ENCODE measurements at places on chromosomes 11 and 22. TPM values are rescaled to one million over a fixed set of nuclear protein-coding genes. Genes with fewer than 3 reads are reported as not detected.

Gene TIMM8B
- 62.1 TPM for total RNA-seq

Gene OR52I1
- total RNA-seq: not detected

Gene SEC14L6
- total RNA-seq: not detected

Gene IGLL5
- not detected for total RNA-seq

DNA sequence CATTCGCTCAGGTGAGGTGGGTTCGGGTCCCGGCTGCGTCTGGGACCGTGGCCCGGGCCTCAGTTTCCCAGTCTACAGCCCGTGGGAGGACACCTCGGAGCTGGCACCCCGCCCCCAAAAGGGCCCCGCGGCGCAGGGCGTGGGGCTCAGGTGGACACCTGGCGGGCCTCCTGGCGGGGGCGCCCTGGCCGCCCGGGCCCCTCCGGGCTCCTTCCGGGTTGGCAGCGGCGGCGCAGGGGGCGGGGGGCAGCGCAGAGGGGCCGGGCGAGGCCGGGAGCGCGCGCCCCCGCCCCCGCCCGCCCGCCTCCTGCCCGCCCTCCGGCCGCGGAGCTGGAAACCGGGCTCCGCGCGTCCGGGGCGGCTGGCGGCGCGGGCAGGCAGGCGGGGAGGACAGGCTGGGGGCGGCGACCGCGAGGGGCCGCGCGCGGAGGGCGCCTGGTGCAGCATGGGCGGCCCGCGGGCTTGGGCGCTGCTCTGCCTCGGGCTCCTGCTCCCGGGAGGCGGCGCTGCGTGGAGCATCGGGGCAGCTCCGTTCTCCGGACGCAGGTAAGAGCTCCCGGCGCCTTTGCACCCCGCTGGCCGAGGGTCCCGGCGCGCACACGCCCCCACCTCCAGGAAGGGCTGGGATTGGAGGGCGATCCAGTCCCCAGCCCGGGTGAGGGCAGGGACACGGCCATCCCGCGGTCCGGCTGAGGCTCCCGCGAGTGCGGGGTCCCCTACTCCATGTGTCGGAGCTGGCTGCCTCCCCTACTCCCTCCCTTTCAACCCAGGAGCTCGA, at the start of gene EMID1:
EMID1 (plus strand) TSS at position 303 of the 778 bp plus-strand sequence; CDS start at position 446, 143 bp downstream.
- H3K36me3 ChIP-seq: no peaks in the 10 kb centered on the region
- peaks cover 18% of the 10 kb centered on the region for H3K4me1 ChIP-seq
- H3K4me3 ChIP-seq: peak within 1 kb of the TSS; percentile 82
- H3K27me3 ChIP-seq: no peaks in the 10 kb centered on the region

- H3K36me3 ChIP-seq: no peaks in the 10 kb centered on the region
- H3K4me1 ChIP-seq: peaks cover 15% of the 10 kb centered on the region
Observed at GRCh38 chr22:27972732-27973698, 54.0 kb upstream of the PITPNB start.

DNA sequence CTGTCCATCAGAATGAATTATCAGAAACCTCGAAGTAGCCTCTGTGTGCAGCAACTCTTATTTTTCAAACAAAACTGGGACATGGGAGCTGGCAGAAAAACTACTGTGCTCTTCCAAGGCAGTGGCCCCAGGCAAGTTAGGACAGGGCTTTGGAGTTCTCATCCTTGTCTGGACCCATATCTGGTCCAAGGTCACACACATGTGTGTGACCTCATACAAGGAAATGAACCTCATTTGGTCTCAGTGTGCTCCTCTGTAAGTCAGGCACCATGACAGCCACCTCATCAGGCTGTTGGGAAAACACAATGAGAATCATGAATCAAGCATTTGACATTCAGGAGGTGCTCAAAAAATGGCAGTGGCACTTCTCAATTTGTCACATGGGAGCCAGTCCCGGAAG, 25.8 kb downstream of the LARGE1 start:
- no peak overlapping the region for H3K27ac ChIP-seq
- H3K36me3 ChIP-seq: no peaks in the 10 kb centered on the region
- no peak for DNase-seq
- H3K4me1 ChIP-seq: no peaks in the 10 kb centered on the region

DNA sequence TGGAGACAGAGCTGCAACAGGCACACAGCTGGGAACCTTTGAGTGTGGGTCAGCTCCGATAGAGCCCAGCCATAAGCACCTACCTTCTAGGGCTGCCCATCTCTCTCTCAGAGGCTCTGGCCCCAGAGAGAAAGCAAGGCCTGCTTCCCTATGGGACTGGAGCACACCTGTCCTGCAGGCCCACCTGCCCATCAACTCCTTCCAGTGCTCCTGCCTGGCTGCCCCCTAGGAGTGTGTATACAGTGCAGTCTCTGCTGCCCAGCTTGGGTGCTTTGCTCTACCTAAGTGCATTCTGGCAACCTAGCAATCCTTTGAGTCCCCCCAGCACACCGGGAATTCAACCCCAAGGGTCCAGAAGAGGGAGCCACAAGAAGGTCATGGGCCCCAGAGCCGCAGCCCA, 21.0 kb downstream of the OR8G5 start:
- no peak overlapping the region for H3K27ac ChIP-seq
- H3K4me1 ChIP-seq: no peaks in the 10 kb centered on the region
- no peak overlapping the region for H3K4me3 ChIP-seq
- no peaks in the 10 kb centered on the region for H3K27me3 ChIP-seq
- H3K36me3 ChIP-seq: no peaks in the 10 kb centered on the region
- no peak for DNase-seq

DNA sequence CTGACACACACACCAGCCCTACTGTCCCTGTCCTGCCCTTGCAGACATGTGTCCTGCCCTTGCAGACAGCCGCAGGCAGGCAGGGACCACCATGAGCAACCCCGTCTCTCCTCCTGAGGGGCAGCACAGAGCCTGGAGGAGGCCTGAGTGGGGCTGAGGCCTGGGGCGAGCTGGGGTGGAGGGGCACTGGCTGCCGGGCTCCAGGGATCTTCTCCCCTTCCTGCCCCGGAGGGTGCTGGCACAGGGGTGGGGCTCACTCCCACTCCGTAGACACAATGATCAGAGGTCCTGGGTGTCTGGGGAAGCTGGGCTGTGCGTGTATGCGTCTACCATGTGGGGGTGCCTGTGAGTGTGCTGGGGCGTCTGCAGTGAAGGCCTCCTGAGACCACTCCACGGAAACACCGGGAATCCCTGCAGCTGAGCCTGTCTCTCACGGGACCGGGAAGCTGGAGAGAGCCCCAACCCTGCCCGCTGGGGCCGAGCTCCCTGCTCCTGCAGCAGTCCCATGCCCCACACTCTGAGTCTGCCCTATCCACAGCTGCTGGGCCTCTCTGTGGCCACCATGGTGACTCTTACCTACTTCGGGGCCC, 588 bp downstream of the TSPAN32 start:
- H3K4me3 ChIP-seq: no peak overlapping the region
- DNase-seq: no peak
- H3K4me1 ChIP-seq: no peaks in the 10 kb centered on the region
- H3K36me3 ChIP-seq: no peaks in the 10 kb centered on the region
- H3K27me3 ChIP-seq: no peaks in the 10 kb centered on the region
- no peak overlapping the region for H3K27ac ChIP-seq

- no peak for DNase-seq
- H3K27ac ChIP-seq: no peak overlapping the region
- no peaks in the 10 kb centered on the region for H3K27me3 ChIP-seq
- no peaks in the 10 kb centered on the region for H3K36me3 ChIP-seq
- no peak overlapping the region for H3K4me3 ChIP-seq
Observed at GRCh38 chr22:46620588-46621242, 529 bp downstream of the GRAMD4 start.

Gene WNT11
- total RNA-seq: 1.9 TPM

DNA sequence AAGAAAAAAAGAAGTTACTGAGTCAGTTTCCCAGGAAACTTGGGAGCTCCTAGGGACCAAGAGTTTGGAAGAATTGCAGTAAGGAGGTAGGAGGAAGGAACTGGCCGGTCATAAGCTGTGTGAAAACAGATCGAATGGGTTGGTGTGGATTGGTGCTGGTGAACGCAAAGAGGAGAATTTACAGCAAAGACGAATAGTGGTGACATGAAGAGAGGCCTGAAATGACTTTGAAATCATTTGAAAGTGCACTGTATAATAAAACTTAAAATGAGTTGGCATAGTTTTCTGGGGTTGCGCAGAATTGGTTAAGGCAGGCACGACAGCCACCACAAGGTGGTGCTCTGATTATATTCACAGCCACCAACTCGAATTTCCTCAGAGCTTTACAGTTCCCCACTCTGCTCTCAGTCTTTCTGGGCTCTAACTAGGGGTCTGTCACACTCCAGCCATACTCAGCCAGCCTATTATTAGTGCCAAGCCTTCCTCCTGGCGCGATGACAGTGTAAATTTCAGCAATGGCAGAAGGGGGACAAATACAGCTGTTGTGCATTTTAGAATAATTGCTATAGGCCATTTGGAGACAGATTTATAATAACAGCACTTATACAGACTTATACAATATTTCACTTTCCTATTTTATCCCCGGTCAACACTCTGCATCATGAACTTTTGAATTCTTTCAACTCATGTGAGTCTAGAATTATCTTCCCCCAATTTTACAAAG, 8.3 kb upstream of the HTR3B start:
- peak; percentile 10 for DNase-seq
- no peaks in the 10 kb centered on the region for H3K36me3 ChIP-seq
- no peaks in the 10 kb centered on the region for H3K4me1 ChIP-seq
- no peak overlapping the region for H3K27ac ChIP-seq
- no peak overlapping the region for H3K4me3 ChIP-seq

Gene OR51B2
- 17.1 TPM for total RNA-seq

DNA sequence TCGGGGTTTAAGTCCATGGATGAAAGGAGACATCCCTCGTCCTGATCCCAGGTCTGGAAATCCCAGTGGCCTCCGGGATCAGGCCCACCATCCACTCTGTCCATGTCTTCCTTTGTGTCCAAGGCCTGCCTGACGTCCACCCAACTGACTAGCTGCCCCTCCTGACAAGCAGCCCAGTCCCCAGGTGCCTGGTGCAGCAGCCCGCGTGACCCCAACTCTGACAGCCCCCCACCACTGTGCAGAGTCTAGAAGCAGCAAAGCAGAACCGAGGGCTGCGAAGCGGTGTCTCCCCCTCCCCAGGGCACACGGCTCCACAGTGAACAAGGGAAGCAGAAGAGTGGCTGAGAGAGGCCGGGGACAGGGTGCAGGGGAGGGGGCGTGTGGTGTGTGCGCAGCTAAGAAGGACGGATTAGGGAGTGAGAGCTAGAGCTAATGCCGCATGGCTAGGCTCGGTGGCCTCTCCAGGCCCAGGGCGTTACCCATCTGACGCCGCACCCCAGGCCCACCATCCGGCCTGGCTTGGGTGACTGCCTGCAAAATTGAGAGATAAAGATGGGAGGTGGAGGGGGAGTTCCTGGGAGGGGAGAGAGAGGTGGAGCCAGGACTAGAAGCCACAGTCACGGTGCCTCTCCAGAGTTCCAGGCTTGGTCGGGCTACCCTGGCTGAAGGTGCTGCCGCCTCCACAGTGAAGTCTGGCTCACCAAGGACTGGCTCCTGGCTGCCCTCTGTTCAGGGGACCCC, 16.6 kb upstream of the BAIAP2L2 start:
- peaks cover 5% of the 10 kb centered on the region for H3K4me1 ChIP-seq
- no peak for DNase-seq
- H3K27ac ChIP-seq: no peak overlapping the region
- H3K27me3 ChIP-seq: no peaks in the 10 kb centered on the region
- no peak overlapping the region for H3K4me3 ChIP-seq

Gene CRYBA4
- not detected for total RNA-seq

Gene RAB36
- 6.1 TPM for total RNA-seq

DNA sequence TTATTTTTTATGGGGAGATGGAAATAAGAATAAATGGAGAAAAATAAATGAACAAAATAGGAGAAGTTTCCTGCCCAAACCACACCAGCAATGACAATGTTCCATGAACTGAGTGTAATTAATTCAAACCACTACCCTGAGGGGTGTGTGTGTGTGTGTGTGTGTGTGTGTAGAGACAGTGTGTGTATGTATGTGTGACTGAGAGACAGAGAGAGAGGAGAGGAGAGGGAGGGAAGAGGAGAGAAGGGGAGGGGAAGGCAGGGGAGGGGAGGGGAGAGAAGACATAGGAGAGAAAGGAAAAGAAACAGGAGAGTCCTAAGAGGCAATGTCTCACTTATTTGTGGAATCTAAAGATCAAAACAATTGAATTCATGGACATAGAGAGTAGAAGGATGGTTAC, 65.0 kb upstream of the POU2AF1 start:
- no peaks in the 10 kb centered on the region for H3K4me1 ChIP-seq
- no peak overlapping the region for H3K27ac ChIP-seq
- no peak for DNase-seq
- H3K36me3 ChIP-seq: no peaks in the 10 kb centered on the region

Gene OR5P2
- not detected for total RNA-seq

GRCh38 chr11:12536566-12536965, 137.7 kb upstream of the TEAD1 start:
- no peaks in the 10 kb centered on the region for H3K27me3 ChIP-seq
- no peaks in the 10 kb centered on the region for H3K36me3 ChIP-seq
- H3K27ac ChIP-seq: no peak overlapping the region
- H3K4me1 ChIP-seq: no peaks in the 10 kb centered on the region
- no peak overlapping the region for H3K4me3 ChIP-seq

- DNase-seq: no peak
- peaks cover 7% of the 10 kb centered on the region for H3K27me3 ChIP-seq
- no peak overlapping the region for H3K4me3 ChIP-seq
- H3K36me3 ChIP-seq: no peaks in the 10 kb centered on the region
- no peaks in the 10 kb centered on the region for H3K4me1 ChIP-seq
Observed at GRCh38 chr11:130715877-130716220, 200.4 kb downstream of the SNX19 start.

GRCh38 chr11:72740060-72740424, 12.2 kb downstream of the ARAP1 start:
- H3K36me3 ChIP-seq: no peaks in the 10 kb centered on the region
- H3K4me3 ChIP-seq: no peak overlapping the region
- no peak for DNase-seq

Gene SLC29A2
- total RNA-seq: 39.7 TPM
